ENCODE measurements at places on chromosomes 7 and 10.
A peak's percentile ranks its signal among the peaks of the same experiment; 100 is the strongest.

DNA sequence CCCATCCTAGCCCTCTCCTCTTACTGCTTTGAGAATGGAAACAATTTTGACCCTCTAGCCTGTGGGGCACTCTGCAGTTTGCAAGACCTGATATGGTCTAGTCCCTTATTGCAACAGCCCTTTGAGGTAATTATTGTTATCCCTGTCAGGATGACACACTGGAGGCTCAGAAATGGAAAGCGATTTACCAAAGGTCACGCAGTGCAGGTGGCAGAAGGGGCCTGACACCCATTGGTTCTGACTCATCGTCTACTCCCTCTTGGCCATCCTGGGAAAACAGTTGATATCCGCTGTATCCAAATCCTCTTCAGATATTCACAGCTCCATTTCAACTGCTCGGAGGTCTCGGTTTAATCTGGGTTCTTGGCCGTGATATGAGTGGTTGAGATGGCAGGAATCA is 44.7 kb upstream of the AQP1 start:
- DNase-seq = no peak

DNA sequence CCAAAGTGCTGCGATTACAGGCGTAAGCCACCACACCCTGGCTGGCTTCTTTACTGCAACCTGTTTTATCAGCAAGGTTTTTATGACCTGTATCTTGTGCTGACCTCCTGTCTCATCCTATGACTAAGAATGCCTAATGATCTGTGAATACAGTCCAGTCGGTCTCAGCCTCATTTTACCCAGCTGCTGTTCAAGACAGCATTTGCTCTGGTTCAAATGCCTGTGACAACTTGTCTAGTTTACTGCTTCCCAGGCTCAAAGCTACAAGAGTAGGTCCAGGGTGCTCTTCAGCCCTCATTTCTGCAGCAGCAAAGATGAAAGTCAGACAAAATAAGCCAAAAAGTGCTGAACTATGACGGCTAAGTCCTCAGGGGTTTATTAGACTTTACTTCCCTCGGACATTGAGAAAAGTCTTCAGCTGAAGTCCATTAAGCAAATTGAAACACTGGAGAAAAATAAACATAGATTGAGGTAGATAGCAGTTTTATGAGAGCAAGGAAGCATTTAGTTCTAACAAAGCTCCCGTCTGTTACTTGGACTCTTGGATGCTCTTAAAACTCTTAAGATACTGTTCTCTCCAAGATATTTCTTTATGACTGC is 12.5 kb upstream of the LYZL1 start:
- no peak for DNase-seq

GRCh38 chr7:80105701-80106408 is 28.8 kb upstream of the GNAI1 start:
- peak; percentile 35 for DNase-seq

DNA sequence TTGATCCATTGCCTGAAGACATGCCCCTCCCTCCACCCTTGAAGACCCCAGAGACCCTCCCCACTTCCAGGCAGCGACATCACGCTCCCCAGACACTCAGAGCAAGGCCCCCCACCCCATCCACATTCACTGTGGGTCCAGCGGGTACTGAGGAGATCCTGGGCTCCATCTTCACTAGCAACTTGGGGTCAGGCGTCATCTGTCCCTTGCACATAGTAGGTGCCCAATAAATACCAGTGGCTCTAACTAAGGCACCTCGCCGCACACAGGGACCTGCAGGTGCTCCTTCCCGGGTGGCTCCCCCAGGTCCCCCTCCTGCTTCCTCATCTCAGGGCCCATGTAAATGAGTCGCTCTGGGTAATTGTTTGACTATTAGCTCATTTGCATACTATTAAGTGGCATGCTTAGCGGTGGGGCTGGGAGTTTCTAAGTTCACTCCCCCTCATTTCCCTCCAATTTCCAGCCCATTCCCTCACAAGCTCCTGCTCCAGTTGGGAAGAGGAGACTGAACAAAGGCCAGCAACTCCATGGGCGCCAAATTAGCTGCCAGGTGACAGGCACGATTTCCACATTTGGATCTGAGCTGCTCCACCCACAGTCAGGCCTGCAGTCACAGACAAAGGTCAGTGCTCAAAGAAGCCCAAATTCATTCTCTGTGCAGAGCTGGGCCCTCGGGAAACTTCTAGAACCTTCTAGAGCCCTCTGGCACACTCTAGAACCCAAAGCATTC is 29.7 kb downstream of the EBF3 start:
- no peak for DNase-seq

GRCh38 chr10:61390851-61391250 is 62.3 kb downstream of the TMEM26 start:
- no peak for DNase-seq

Measured in erythroblast (primary cell).